ENCODE measurements at places on chromosomes 3 and 15. TPM values are rescaled to one million over a fixed set of nuclear protein-coding genes. Genes with fewer than 3 reads are reported as not detected.

DNA sequence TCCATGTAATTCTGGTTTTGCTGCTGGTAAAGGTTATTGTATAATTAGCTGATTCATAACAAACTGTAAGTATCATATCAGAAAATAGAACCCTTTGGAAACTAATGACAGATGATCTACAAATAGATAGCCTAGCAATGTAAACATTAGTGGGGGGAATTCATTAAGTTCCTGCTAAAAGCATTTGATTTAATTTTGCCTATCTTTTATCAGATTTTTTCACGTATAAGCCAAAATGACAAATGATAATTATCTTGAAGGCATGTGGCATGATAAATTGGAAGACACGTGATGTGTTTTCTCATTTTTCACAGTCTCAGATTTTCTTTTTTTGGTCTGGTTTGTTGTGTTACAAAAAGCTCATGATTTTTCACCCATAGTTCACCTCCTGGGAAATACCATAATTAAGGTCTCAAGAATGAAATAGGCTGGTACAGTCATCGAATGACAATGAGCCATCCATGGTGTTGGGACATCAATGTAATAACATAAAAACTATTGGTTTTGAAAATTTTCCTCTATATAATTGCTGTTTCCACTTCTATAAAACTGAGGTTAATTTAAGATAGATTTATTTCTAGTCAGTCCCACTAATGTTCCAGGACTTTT, 325.9 kb upstream of the TBL1XR1 start:
- DNase-seq = no peak

DNA sequence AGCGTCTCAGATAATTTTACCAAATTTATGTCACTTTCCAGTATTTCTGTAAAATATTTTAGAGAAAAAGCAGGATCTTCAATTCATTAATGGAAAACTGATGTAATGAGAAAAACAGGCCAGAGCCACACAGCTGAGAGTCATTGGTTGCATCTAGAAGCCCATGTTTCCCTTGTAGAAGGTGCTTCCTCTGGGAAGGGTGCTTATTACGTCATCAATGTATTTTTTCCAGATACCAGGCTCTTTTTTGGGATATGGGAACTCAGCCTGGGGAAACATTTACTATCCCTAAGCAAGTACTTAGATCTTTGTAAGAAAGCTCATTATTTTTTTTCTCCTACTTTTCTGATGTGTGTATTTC, 89.1 kb upstream of the PHLDB2 start:
- no peak for DNase-seq

- DNase-seq = peak; percentile 26
These were observed at the start of gene PRR20G for GRCh38 chr3:127287840-127288239. TSS of gene PRR20G (minus strand) at chr3:127288046. CDS start at chr3:127287365, 681 bp downstream.

GRCh38 chr15:100818927-100819326, 60.7 kb upstream of the ALDH1A3 start:
- DNase-seq = no peak

DNA sequence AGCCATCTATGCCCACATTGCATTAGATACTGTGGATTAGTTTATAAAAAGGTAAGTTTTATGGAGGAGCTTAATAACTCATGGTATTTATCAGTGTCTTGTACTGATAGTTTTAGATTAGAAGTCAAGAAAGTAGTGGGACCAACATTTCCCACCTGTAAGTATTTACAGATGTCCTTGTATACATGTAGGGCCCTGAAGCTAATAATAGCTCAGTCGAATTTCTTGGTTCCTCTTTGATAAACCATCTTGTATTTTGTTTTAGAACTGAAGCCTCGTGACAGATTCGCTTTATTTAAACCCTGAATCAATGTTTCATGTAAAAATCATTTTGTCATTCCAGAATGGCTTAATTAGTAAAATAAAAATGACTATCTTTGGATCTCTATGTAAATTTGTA, 73.4 kb downstream of the CRYBG3 start:
- DNase-seq = no peak

DNA sequence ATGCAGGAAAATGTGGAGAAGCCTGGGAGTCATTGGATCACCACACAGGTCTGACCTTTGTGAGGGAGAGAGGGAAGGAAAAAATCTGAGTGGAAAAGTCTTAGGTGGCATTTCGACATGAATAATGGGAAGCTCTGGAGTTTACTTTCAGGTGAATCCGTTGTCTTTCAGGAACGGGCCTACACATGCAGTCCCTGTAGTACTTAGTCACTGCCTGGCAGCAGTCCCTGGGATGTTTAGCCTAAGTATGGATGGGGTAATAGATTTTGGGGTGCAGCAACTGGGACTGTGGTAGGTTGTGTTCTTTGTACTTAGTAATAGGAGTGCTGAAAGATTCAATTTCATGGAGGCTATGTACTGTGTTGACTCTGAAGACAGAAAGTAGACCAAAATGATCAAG, 227.5 kb upstream of the EPHA3 start:
- no peak for DNase-seq

GRCh38 chr3:111738790-111739189, 120.3 kb upstream of the PHLDB2 start:
- no peak for DNase-seq

GRCh38 chr3:142244056-142244455, 18.7 kb upstream of the GK5 start:
- no peak for DNase-seq

DNA sequence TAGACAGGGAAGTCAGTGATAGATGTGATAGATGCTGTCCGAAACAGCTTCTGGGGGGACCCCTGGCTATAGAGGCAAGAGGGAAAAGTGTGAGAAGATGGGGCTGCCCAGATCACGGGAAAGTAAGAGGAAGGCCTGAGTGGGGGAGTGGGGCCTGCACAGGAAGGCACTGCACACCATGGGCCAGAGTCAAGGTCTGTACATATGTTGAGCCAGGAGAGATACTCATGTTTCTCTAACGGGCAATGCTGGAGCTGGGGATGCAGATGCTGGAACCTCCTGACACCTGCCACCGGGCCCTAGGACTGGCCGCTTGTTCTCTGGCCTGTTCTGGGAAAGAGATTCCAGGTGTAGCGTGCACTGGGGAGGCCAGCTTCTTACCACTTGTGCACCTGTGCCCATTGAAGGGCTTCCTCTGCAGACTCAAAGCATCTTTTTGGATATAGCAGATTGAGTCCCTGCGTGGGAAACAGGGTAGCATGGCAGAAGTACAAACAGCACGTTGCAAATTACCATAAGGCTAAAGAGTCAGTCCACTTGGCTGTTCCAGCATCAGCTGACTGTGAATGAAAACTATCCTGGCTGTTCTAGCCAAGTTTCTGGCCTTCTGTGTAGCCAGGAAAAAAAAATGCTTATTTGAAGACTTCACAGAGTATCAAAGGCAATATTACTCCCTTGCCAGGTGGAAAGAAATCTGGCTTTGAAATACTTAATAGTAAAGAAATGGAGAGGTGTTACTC, 77.1 kb upstream of the GSK3B start:
- DNase-seq = no peak

RBM6 gene
- total RNA-seq = 112 TPM

ARGFX gene
- total RNA-seq = not detected

CCDC191 gene
- total RNA-seq = 3.0 TPM

Measured in activated CD8-positive, alpha-beta T cell treated with anti-CD3 and anti-CD28 coated beads, Interleukin-2, amount 10 ng/mL, durations not matched to agents 7 days and 5 days (primary cell).